Lung (tissue), 17 donors: ENCODE measurements at places on chromosomes 7 and 10. TPM values are rescaled to one million over a fixed set of nuclear protein-coding genes. Genes with fewer than 3 reads are reported as not detected.

DNA sequence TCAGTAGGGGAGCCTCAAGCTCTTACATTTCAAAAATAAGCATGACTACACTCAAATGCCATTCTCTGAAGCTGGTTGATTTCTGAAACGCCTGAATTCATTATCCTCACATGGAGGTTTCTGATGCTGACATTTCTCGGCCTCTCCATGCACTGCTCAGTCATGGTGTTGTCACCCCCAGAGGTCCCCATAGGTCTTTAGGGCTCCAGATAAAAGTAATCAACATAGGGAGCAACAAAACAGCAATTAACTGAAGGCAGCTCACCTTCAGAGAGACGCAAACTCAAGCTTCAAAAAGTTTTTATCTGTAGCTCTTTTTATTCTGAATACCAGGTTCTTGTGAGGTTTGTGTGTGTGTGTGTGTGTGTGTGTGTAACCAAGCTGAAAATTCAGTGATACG is 223.2 kb upstream of the LRRN3 start:
- no peaks in the 10 kb centered on the region for H3K27me3 ChIP-seq
- no peak overlapping the region for H3K4me3 ChIP-seq
- no peak overlapping the region for H3K27ac ChIP-seq

The ANKRD1 gene
- 6.6 TPM for total RNA-seq

DNA sequence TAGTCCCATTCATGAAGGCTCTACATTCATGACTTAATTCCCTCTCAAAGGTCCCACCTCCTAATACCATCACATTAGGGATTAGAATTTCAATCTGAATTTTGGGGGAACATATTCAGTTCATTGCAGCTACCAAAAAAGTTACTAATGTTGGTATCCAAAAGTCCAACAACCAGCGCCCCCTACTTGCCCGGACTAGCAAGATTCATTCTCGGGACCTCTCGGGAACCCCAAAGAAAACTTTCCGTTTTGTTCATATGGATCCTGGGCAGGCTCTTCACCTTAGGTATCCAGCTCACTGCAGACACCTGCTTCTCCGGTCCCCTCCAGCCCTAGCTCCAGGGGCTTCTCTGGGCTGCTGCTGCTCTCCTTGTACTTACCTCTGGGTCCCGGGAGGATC is 8.9 kb upstream of the GRK5 start:
- no peak for DNase-seq
- H3K4me1 ChIP-seq, result no peaks in the 10 kb centered on the region
- no peaks in the 10 kb centered on the region for H3K36me3 ChIP-seq
- H3K27ac ChIP-seq, result no peak overlapping the region
- no peak overlapping the region for H3K4me3 ChIP-seq

GRCh38 chr10:110324805-110325280 is 20.1 kb upstream of the SMNDC1 start:
- H3K27me3 ChIP-seq, result no peaks in the 10 kb centered on the region
- no peak for DNase-seq
- H3K36me3 ChIP-seq, result no peaks in the 10 kb centered on the region
- H3K4me1 ChIP-seq, result no peaks in the 10 kb centered on the region
- H3K27ac ChIP-seq, result no peak overlapping the region

DNA sequence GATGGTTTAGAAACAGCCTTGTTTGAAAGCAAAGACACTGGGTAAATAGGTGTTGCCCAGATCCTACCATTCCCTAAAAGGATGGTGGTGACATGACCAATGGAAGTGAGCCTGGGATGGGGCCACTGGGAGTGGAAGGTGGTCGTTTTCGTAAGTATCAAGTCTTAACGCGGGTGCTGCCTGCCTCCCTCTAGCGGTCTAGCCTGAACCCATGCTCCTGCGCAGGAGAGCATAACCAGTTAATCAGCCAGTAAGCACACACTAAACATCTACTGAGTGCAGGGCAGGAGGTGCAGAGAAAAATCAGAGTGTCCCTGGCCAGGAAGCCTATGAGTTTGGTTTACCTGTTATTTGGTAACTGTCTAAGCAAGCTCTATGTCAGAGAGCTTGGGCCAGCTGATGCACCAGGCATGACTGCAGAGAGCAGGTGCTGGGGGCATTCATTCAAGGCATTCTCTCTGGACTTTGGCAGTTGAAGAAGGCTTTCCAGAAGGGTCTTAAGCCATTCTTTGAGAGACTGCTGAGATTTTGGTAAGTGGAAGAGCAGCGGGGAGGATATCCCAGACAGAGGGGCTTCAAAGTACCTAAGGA is 930 bp downstream of the GARIN1A start:
- H3K27ac ChIP-seq, result no peak overlapping the region
- no peak overlapping the region for H3K4me3 ChIP-seq
- no peaks in the 10 kb centered on the region for H3K27me3 ChIP-seq
- no peaks in the 10 kb centered on the region for H3K4me1 ChIP-seq
- H3K36me3 ChIP-seq, result no peaks in the 10 kb centered on the region

The PIK3AP1 gene
- 24.0 TPM for total RNA-seq

DNA sequence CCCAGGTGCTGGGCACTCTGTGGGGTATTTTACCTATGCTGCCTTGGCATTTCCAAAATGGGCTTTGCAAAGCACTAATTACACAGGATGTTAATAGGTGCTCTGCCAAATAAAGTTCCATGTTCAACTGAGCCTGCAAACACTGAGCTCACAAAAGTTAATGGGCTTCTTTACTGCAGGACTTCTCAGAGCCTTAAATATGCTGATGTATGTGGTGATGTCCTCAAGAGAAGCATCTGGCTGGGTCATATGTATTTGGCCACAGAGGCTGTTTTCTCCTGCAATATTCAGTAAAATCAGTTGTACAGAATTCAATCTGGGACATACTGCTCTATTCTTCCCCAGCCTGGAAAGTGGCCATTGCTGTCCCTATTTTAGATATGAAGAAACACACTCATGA is 31.3 kb downstream of the GRID1 start:
- no peak for DNase-seq
- H3K4me1 ChIP-seq, result no peaks in the 10 kb centered on the region
- no peaks in the 10 kb centered on the region for H3K27me3 ChIP-seq
- no peak overlapping the region for H3K27ac ChIP-seq

DNA sequence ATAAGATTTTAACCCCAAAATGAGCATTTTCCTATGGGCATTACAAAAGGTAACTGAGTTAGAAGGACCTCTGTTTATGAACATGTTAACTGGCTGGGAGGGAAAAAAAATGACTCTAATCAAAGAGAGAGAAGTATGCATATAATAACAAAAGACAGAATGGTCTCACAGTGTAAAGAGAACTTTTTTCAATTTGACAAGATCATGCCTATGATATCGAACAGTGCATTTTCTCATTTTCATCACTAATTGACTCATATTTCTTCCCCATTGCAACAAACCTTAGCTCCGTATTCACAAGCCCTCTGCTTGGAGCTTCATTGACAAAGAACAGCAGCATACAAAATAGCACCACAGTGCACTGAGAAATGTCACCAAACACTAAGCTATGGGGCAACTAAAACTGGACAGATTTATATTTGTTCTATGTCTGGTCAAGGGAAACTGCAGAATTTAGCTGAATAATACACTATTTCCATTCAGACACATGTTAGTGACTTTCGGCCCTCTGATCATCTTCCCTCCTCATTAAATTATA is 45.6 kb downstream of the SMURF1 start:
- H3K27ac ChIP-seq, result no peak overlapping the region
- no peak overlapping the region for H3K4me3 ChIP-seq
- DNase-seq, result no peak
- no peaks in the 10 kb centered on the region for H3K36me3 ChIP-seq
- H3K27me3 ChIP-seq, result no peaks in the 10 kb centered on the region
- H3K4me1 ChIP-seq, result peaks cover 16% of the 10 kb centered on the region

The SPAG6 gene
- total RNA-seq, result 40.1 TPM

DNA sequence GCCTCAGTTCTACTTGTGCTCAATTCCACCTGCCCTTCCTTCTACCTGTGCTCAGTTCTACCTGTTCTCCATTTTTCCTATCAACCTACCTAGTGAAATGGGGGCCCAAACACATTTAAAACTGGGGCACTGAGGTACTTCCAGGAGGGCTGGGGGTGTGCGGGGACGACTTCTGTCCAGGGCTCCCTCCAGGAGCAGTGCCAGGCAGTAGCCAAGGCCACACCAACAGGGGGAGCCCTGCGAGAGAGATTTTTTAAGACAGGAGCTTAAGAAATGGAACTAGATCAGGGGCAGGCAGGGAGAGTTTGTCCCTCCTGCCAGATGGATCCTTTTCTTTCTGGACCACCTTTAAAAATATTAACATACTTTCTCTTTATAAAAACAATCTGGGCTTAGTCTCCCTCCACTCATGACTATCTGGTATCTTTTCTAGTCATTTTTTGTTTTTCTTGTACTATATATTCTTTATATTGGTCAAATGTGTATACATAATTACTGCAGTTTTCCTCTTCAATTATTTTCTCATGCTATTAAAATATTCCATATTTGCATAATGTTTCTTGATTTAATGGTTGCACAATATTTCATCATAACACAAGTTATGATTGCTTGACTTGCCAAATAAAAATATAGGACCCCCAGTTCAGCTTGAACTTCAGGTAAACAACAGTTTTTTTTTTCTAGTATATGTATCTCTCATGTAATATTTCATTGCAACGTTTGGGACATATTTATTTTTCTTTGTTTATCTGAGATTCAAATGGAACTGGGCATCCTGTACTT is 47.3 kb upstream of the INSYN2A start:
- no peak overlapping the region for H3K4me3 ChIP-seq
- peaks cover 6% of the 10 kb centered on the region for H3K36me3 ChIP-seq
- H3K27me3 ChIP-seq, result no peaks in the 10 kb centered on the region
- DNase-seq, result peak; percentile 34

The TRIP6 gene
- total RNA-seq, result 43.5 TPM

The PKD1L1 gene
- 0.26 TPM for total RNA-seq

The ABCA13 gene
- 5.1 TPM for total RNA-seq

DNA sequence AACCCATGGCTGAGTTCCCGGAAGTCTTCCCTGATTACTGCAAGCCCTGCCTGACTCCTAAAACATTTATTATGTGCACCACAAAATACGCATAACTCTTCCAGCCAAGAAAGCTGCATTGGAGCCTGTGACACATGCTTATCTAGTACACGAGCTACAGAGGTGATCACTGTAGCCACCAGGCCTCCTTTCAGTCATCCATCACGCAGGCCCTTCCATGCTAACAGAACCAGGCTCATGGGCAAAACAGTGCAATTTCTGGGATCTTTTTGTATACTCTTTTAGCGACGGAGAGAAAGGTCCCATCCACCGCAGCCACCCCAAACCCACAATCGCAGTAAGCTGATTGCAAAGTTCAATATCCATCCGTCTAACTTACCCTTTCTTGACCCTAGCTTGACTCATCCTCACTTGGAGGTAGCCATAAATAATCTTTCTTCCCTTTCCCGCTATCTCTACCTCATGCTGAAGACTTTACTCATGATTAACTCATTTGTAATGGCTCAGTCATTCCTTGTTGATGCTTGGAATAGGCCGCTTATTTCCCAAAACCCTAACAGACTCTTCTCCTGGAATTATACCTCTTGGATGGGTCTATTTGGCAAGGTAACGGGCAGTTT is 1203.5 kb downstream of the TYW1 start:
- H3K36me3 ChIP-seq, result no peaks in the 10 kb centered on the region
- no peak overlapping the region for H3K27ac ChIP-seq
- H3K27me3 ChIP-seq, result no peaks in the 10 kb centered on the region
- no peaks in the 10 kb centered on the region for H3K4me1 ChIP-seq
